SK-N-MC (cell line): ENCODE measurements at places on chromosomes 6 and 20.

DNA sequence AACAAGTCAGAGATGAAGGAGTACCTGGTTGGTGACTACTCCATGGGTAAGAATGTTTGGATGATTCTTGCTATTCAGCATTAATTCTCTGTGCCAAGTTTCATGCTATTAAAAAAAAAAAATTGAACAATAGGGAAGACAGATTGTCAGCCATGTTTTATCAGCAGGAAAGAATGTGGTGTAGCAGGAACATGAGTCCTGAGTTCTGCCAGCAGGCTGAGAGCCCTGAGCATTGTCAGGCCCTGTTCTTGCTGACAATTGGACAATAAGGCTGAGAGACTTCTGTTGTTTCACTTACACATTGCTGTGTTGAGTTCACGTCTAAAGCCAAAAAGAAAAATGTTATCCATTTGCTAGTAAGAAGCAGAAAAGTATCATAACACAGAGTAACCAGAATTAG, 70.4 kb upstream of the SMIM28 start:
- DNase-seq = no peak

DNA sequence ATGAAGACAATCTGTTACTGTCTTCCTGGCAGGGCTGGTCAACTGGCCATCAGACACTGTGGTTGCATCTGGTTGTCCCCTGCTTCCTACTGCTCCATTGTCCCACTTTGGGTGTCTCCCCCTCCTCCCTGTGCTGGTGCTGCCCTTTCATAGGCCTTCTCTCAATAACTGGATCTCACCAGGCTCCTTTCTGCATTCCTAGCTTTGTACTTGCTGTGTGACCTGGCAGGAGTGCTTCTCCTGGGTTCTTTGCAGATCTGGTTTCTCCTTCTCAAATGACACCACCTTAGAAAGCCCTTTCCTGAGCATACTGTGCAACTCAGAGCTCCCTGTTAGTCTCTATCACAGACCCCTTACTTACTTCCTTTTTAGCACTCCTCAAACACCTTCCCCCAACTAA, 223.0 kb downstream of the BCKDHB start:
- no peak for DNase-seq

GRCh38 chr20:40757087-40757486, 68.1 kb upstream of the MAFB start:
- no peak for DNase-seq

- DNase-seq = no peak
Measured at GRCh38 chr6:44497807-44498206, 110.3 kb downstream of the CDC5L start.

DNA sequence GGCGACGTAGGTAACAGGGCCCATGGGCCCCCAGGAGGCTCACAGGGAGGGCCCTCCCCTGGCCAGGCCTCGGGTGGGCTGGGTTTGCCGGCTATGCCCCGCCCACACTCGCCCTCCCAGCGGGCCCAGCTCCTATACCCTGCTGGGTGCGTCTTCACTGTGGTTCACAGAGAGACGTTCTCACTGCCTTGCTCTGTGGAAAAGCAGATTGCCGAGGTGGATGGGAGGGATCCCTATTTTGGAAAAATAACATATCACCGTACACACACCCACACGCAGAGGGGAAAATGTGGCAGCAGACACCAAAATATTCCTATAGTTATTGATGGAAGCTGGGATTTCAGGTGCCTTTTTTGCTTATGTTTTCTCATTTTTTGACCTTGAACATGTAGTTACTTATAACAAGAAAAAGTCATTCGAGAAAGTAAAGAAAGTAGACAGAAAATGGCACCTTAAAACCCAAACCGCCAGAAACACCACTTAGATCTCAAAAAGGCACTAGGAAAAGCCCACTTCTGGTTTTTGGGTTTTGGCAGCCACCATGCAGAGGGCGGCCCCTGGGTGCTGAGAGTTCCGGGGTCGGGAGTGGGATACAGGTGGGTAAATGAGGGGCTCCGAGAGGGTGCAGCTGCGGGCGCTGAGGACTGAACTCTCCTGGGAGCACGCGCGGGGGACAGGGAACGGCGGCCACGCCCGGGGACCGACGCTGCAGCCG, 49.4 kb downstream of the TMEM242 start:
- peak; percentile 39 for DNase-seq

DNA sequence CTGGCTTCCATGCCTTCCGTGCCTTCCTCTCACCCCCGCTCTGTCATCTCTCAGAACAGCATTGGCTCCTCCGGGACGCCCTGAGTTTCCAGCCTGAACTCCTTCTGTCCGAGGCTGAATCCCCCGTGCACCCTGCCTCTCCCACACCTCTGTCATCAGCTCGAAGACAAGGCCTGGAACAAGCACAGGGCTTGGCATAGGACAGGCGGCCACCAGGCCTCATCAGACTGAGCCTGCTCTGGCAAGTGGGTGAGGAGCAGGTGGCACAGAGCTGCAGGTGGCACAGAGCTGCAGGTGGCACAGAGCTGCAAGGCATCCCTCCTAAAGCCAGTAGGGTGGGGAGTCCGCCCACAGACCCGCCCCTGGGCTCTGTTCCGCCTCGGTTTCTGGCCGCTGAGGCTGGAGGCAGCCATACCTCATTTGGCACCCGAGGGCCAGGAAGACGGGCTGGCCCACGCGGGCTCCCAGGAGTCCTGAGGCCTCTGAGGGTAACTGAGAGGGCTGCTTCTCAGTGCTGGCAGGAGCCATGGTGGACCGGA, 60.2 kb downstream of the EZR start:
- DNase-seq = no peak

DNA sequence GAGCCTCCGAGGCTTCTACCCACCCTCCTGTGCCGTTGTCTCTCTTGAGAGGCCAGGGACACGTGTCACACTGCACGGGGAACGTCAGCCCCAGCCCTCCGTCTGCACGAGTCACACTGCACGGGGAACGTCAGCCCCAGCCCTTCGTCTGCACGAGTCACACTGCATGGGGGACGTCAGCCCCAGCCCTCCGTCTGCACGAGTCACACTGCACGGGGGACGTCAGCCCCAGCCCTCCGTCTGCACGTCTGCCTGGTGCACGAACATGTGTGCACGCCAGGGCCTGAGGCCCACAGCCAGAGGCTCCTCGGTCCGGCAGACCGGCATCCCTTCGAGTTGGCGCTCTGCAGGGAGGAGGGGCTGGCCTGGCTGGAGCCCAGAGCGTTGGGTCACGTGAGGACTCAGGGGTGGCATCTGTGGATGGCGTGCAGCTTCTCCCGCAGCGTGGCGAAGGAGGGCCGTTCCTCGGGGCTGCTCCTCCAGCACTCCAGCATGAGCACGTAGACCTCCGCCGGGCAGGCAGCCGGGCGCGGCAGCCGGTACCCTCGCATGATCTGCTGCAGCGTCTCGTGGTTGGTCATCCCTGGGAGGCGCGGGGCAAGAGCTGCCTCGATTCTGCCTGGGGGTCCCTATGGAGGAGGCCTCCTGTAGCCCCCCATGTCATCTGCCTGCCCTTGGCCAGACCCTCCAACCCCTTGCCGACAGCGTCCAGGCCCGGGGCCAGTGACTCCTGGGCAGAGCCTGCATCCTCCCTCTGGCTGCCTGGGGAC, 3.4 kb upstream of the PTK6 start:
- no peak for DNase-seq

- DNase-seq = no peak
Measured at GRCh38 chr20:55557191-55557590, 448.1 kb downstream of the CBLN4 start.

- no peak for DNase-seq
Measured at GRCh38 chr20:50115041-50115512, 2.1 kb upstream of the UBE2V1 start.

GRCh38 chr20:18032977-18033892, 24.5 kb downstream of the OVOL2 start:
- DNase-seq = no peak

DNA sequence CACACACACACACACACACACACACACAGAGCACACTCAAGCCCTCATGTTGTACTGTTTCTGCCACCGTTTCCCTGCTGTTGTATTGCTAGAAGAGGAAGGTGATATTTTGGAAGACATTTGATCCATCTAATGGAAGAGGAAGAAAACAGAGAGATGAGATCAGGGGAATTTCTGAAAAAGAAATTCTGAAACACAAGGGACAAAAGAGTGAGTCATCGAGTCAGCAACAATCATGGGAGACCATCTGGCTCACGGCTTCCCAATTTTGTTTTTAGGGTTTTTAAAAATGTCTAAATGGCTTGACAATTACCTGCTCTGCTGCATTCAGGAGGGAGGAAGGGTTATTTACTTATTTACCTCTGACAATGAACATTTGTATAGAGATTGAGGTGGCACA, 22.0 kb downstream of the SOX4 start:
- no peak for DNase-seq
